ENCODE measurements at places on chromosomes 11 and 22.

- peak overlapping the region; percentile 74 for H3K4me3 ChIP-seq
- H3K27me3 ChIP-seq: no peaks in the 10 kb centered on the region
- no peak overlapping the region for H3K27ac ChIP-seq
Observed at GRCh38 chr11:64357904-64358535, 942 bp upstream of the RPS6KA4 start.

DNA sequence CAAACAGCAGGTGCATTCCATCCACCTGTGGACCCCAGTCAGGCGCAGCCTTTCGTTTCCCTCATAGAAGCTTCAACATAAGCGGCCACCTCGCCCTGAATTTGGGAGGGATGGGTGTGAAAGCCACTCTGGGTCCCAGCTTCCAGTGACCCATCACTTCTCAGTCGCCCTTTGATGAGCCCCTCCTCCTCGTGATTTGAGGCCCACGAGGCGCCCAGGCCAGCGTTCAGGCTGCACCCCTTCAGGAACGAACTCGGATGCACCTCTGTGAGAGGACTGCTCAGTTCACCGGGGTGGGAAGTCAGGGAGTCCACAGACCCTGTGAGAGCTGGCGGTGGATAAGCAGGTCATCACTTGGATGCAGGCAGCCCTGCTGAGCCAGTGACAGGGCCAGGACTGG, 1118.2 kb downstream of the BRD1 start:
- DNase-seq: no peak
- H3K36me3 ChIP-seq: no peaks in the 10 kb centered on the region
- H3K4me3 ChIP-seq: no peak overlapping the region
- H3K27ac ChIP-seq: no peak overlapping the region
- H3K27me3 ChIP-seq: no peaks in the 10 kb centered on the region
- H3K4me1 ChIP-seq: no peaks in the 10 kb centered on the region

GRCh38 chr11:107182978-107183377, 164.7 kb upstream of the GUCY1A2 start:
- no peak for DNase-seq
- no peak overlapping the region for H3K27ac ChIP-seq
- no peaks in the 10 kb centered on the region for H3K4me1 ChIP-seq

DNA sequence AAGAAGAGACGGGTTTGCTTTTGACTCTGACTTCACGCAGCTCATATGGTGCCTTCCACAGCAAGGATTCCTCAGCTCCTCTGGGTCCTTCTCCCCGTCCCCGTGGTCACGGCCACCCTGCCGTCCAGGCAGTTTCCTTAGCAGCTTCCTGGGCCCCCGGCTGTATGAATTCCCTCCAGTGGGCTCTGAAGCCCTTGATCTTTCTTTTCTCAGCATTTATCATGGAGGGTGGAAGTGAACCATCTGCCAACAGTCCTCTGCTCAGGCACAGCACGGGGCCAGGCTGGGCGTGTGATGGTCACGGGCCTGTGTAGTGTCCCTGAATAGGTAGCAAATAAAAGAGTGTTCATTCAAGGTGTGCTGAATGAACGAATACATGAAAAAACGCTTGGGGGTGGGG, 782.4 kb downstream of the BRD1 start:
- no peak overlapping the region for H3K4me3 ChIP-seq
- no peak overlapping the region for H3K27ac ChIP-seq
- no peaks in the 10 kb centered on the region for H3K4me1 ChIP-seq
- peaks cover 2% of the 10 kb centered on the region for H3K27me3 ChIP-seq
- DNase-seq: no peak

DNA sequence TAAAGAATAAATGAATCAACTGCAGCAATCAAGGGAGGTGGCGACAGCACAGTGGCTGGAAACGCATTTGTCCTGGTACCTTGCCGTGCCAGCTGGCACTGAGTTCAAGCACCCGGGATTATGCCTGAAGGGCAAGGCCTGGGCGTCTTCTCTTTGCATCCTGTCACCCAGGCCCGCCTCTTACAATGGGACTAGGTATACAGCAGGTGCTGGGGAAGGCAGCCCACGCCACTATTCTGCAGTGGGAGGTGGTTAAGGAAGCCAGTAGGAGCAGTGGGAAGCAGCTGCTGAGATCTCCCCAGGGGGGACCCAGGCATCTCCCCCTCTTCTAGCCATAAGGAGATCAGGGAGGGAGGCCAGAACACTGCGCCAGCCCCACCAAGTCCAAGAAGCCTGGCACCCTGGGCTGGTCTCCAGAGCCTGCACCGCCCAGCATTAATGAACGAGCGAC, 15.3 kb upstream of the BAIAP2L2 start:
- H3K4me1 ChIP-seq: peaks cover 10% of the 10 kb centered on the region
- no peaks in the 10 kb centered on the region for H3K27me3 ChIP-seq
- H3K36me3 ChIP-seq: no peaks in the 10 kb centered on the region
- no peak overlapping the region for H3K4me3 ChIP-seq
- DNase-seq: no peak
- no peak overlapping the region for H3K27ac ChIP-seq
